ENCODE measurements at places on chromosomes 6 and 20.

DNA sequence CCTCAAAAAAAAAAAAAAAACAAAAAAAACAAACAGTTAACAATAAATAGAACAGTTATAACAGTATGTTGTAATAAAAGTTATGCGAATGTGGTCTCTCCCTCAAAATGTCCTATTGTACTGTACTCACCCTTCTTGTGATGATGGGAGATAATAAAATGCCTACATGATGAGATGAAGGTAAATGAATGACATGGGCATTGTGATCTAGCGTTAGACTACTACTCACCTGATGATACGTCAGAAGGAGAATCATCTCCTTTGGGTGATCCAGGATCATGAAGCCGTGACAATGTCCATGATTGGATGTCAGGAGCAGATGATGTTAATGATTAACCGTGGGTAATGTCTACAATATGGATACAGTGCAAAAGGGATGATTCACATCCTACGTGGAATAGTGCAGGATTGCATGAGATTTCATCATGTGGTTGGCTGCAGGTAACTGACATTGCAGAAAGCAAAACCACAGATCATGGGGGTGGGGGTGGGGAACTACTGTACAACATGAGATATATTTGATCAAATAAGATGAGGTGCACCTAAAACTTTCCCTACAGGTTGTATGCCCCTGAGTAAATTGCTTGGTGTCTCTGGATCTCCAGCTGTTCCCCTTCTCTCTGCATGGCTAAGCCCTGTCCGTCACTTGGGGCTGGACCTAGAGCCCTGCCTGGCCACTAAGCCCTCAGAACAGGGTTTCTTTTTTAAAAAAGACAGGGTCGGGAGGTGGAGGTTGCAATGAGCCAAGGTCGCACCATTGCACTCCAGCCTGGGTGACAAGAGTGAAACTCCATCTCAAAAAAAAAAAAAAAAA, 6.2 kb upstream of the RBCK1 start:
- DNase-seq: no peak

DNA sequence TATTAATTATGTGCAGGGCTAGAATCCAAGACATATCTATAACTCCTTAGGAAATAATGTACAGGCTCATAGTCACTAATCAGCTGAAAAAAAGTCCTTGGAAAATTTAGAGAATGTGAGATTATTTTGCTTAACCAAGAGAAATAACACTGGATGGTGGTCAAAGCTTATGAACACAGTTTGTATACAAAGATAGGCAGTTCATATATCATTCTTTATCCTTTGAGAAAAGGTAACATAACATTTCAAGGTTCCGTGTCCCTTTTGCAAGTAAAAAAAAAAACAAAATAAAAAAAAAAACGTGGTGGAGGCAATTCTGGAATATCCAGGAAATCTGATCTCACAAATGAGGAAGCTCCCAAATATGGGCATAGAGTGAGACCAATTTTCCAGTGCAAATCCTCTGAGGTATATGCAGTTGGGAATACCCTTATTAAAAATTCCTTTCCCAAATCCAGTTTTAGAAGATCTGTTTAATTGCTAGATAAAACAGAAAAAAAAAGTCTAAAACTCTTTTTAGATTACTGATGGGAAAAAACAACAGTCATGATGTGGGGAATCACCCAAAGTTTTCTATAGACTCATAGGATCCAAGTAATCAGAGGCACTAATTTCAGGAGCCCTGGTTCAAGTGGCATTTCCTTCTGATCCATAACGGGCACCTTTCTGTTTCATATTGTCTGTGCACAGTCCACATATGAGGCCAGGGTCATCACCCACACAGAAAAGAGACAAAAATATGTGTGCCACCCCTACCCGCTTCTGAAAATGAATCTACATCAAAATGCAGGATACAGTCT, 17.7 kb upstream of the TNFAIP3 start:
- DNase-seq: no peak

- DNase-seq: no peak
Measured at GRCh38 chr6:33431880-33432541, 12.1 kb downstream of the SYNGAP1 start.

DNA sequence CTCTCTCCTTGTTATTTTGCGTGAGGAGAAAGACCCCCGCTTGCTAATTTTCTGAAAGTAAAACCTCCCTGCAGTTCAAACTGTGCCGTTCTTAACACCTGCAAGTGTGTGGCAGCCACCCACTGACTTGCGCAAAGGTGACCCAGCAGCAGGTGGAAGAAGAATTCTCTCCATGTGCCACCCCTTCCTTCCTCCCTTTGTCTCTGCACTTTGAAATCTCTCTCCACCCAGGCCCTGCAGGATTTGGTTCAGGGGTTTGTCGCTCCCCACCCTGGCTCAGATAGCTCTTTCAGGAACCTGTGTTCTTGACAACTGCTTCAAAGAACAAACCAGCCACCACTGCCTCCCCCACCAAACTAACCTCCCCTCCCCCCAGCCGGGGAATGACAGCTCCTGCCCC, 41.4 kb downstream of the ZNF831 start:
- no peak for DNase-seq

- no peak for DNase-seq
Measured at GRCh38 chr20:10065154-10065833, 30.5 kb downstream of the ANKEF1 start.

DNA sequence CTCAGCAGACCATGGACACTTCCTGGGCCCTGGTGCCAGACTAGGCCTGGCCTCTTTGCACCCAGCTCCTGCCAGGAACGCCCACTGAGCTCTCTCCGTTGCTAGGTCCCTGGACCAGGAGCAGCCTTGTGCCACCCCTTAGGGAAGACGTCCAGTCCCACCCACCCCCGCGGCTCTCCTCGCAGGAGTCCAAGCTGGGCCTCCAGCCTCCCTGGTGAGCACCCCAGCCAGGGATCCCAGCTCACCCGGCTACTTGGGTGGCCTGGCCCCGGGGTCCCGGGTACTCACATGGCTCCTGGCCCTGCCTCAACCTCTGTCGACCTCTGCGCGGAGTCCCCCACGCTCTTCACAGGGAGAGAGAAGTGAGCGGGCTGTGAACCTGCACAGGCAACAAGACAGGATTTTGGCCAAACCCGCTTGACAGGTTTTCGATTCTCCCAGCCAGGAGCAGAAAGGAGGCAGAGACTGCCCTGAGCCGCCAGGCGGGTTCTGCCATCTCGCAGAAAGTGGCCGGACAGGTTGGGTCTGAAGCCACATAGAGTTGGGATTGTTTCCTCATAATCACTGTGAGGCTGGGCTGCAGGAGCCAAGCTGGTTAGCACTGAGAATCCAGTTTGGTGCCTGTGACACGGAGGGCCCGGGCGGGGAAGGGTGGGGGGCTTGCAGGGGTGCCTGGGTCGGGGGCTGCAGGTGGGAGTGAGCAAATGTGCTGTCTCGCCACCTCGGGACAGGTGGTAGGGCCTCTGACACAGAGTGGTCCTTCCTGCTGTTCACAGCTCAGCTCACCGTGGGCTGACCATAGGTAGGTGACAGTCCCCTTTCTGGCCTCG, at the start of gene RBBP8NL:
RBBP8NL (minus strand) TSS at position 368 of the 830 bp plus-strand sequence. CDS start 7,892 bp downstream, outside the sequence.
- no peak for DNase-seq

GRCh38 chr20:50133041-50133440, 20.1 kb upstream of the UBE2V1 start:
- no peak for DNase-seq

DNA sequence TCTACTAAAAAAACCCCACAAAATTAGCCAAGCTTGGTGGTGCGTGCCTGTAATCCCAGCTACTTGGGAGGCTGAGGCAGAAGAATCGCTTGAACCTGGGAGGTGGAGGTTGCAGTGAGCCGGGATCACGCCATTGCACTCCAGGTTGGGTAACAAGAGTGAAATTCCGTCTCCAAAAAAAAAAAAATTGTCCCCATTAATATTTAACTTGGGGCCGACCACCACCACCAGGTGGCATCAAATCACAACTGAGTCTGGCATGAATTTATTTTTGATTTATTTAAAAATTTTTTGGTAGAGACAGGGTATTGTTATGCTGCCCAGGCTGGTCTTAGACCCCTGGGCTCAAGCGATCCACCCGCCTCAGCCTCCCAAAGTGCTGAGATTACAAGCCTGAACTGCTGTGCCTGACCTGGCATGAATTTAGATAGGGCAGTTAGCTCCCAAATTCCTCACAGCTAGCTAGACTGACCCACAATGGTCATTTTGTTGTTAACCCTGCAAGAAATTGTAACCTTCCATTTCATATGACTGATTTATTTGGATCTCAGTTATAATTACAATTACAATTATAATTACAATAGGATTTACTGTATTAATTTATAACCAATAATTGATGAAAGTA, 17.1 kb upstream of the BEND3 start:
- DNase-seq: no peak

GRCh38 chr20:51624157-51624731, 81.7 kb upstream of the NFATC2 start:
- peak; percentile 65 for DNase-seq

DNA sequence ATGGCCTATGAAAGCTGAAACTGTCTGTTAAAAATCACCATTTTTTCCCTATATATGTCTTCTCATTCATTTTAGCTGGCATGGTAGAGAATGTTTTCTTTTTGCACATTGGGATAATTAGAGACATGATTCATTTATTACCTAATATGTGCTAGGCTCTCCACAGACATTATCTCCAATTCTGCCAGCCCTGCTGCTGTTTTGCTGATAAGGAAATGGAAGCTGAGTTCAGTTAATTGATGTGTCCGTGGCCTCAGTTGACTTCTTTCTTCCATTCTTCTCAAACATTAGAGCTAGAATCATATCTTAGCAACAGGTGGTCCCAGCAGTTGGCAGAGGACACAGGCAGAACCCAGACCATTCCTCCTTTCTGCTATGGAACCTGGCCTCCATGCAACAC, 644.1 kb upstream of the CITED2 start:
- DNase-seq: no peak

- no peak for DNase-seq
Measured at GRCh38 chr6:126041516-126041915, 55.2 kb downstream of the TRMT11 start.

DNA sequence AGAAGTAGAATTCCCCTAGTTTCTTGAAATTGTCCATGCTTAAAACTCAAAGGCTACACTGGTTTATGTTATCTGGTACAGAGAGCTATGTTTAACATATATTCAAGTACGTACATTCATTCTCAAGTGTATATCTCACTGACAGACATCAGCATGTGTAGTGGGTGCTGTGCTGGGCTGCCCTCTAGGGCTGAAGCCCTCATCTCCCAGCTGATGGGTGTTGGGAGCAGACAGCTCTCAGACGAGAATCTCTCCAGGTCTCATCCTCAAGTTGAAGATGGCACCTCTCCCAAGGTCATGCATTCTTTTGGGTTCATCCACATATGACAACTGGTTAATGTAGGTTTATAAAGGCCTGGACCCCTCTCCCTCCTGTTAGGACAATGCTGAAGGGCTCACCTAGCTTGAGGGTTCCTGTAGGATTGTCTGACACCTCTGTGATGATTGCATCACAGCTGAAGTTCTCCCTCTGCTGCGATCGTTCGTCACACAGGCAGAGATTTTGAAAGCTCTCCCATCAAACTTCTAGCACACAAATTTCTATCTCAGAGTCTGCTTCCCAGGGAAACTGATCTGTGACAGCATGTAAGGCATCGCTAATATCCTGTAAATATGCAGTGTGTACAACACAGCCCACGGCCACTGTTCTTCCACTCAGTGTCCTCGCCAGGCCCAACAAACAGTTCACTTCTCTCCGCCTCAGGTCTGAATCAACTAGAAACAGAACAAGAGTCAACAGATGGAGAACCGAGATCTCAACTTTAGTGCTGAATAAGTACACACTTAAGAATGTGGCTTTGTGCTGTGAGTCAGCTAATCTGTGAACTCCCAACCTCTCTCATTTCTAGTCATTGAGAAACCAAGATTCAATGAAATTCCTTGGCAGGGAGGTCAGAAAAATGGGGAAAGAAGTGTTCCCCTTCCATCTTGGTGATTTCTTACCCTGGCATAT, 43.2 kb downstream of the PREP start:
- DNase-seq: no peak

DNA sequence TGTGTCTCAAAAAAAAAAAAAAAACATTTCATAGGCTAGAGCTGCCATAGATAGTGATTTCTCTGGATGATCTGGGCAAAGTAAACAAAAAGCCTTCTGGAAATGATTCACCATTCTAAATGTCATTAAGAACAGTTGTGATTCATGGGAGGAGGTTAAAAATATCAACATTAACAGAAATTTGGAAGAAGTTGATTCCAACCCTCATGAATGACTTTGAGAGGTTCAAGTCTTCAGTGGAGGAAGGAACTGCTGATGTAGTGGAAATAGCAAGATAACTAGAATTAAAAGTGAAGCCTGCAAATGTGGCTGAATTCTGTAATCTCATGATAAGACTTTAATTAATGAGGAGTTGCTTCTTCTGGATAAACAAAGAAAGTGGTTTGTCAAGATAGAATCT, 26.8 kb upstream of the MMP24 start:
- DNase-seq: no peak

GRCh38 chr6:3617192-3617631, 134.3 kb downstream of the PXDC1 start:
- DNase-seq: no peak

- DNase-seq: peak; percentile 39
Measured at GRCh38 chr6:29696147-29697125, 15.5 kb upstream of the ZFP57 start.

GRCh38 chr20:10519361-10520046, 84.4 kb downstream of the SLX4IP start:
- no peak for DNase-seq

DNA sequence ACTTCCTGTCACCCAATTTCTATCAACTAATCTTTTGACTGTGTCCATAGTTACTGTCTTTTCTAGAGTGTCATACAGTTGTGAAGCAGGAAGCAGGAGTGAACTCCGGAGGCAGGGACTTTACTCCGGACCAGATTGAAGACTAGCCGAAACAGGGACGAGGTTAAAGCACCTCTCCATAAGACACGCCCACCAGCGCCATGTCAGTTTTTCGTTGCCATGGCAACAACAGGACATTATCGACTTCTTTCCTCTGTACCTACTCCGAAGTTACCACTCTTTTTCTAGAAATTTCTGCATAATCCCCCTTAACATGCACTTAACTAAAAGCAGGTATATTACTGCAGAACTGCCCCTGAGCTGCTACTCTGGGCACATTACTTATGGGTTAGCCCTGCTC, 25.2 kb downstream of the TRIM38 start:
- no peak for DNase-seq

GRCh38 chr6:170480050-170480692, 72.9 kb downstream of the PSMB1 start:
- DNase-seq: peak; percentile 36

DNA sequence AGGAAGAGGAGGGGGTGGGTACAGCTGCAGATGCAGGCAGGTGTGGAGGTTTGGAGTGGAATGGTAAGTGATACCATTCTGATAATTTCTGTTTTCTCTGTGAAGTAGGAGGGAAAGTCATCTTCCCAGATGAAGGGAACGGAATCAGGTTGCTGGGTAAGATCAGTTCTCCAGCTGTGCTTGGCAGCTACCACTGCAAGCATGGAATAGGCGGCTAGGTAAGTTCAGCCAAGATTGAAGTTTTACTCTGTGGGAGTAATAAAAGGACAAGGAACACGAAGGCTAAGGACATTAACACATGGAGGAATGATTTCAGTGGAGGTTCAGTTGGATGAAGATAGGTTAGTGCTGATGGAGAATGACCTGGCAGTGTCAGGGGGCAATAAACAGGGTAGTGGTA, 128.3 kb downstream of the CARMIL1 start:
- no peak for DNase-seq

All from head of caudate nucleus (tissue), 42 donors.